ENCODE measurements at places on chromosomes 1 and 21.
A peak's percentile ranks its signal among the peaks of the same experiment; 100 is the strongest.

GRCh38 chr1:117932576-117932975 lies 3.0 kb downstream of the WDR3 start:
- no peak for DNase-seq

- DNase-seq, result no peak
These were observed 640.4 kb downstream of the USP25 start for GRCh38 chr21:16370186-16370585.

DNA sequence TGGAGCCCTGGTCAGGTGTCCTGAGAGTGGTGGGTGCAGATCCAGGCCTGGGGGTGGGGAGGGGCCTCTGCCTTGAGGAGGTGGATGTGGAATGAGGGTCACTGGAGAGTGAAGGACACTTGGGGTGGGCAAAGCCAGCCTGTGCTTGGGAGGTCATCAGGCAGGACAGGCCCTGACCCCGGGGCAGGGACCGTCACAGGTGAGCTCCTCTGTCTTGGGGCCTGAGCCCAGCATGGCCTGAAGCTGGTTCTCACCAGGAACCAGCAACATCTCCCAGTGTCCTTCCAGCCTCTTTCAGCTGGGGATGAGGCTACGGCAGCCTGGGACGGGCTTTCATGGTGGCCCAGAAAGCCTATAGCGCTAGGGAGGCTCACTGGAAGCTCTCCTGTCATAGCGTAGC lies 831 bp upstream of the KRTAP10-2 start:
- DNase-seq, result no peak

DNA sequence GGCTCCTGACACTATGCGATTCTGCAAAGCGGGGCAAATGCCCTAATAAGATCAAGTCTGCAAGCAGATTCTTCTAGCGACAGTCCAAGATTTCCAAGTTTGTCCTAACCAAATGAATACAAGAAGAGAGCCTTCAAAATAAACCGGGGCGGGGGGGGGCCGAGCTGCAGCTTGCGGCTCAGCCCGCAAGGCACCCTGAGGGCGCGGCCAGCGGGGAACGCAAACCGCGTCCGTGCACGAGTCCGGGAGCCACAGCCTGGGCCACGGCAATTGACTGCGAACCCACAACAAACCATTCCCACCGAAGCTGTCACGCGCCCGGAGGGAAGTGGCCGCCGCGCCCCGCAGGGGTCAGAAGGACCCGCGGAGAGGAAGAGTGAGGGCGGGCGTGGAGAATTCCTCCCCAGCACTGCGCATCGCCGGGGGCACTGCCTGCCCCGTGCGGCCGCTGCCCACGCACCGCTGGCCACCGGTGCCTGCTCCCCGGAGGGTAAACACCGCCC lies 687 bp downstream of the TGFBR3 start:
- DNase-seq, result peak; percentile 49

GRCh38 chr1:34763142-34763781 lies 3.7 kb downstream of the GJB4 start:
- DNase-seq, result no peak

GRCh38 chr1:29711582-29712283 lies 475.4 kb downstream of the PTPRU start:
- no peak for DNase-seq

- no peak for DNase-seq
These were observed 9.7 kb downstream of the S100A6 start for GRCh38 chr1:153526132-153526543.

GRCh38 chr21:45979651-45980050 lies 1.9 kb upstream of the COL6A1 start:
- no peak for DNase-seq

DNA sequence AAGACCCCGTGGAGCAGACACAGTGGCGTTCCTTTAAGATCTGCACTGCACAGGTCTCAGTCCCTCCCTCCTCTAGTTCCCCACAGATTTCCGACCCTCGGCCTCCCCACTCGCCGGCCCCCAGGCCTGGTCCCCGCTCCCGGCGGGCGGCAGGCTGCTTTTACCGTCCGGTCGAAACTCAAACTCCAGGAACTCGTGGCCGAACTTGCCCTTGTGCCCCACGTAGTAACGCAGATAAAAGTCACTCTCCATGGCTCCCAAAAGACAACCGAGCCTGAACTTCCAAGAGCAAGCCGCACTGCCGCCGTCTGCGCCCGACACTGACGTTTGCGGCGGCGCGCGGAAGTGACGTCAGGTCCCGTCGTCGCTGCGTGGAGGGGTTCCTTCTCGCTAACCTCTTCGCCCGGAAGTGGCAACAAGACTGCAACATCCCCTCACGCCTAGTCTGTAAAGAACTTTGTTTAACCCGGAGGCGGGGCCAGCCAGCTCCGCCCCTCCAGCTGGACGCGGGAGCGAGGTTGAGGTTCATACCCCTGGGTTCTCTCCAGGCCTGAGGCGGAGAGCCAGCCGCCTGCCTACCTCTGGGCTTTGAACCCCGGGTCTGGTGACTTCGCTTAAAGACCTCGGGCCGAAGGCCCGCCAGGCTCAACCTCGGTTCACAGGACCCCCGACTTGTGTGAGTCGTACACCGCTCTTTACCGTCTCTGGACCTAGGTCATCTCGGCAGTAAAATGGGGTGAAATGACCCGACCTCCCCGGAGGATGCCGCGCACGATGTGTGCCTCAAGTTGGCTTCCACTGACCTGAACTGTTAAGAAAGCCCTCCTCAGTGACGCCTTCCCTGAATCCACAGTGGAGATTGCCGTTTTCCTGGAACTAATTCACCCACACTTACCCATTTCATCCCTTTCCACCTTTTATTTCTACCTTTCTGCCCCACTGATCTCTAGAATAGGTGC lies at the start of gene MAGOH:
Gene MAGOH (minus strand): TSS at position 322 of the 959 bp plus-strand sequence. CDS start 70 bp downstream, at position 252.
- peak; percentile 94 for DNase-seq

DNA sequence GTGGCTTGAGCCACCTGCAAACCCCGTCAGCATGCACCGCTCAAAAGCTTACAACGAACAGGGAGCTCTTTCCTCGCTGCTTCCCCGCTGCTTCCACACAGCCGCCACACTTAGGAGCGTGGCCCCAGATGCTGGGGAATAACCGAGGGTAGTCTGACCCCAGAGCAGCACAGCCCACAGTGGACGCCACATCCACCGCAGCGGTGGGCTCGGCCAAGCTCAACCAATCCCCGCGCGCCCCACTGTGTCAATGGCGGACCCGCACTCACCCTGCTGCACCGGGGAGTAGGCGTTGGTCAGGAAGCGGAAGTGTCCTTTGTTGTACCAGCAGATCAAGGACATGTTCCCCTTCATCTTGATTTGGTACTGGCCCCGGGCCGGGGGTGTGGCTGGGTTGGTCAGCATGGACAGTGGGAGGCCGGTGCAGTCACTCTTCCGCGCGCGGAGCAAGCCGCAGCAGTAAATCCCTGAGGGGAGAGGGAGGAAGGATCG lies 93.5 kb downstream of the PGBD5 start:
- DNase-seq, result no peak

GRCh38 chr1:218679988-218680748 lies 335.0 kb downstream of the TGFB2 start:
- no peak for DNase-seq

- DNase-seq, result no peak
These were observed 5.6 kb downstream of the MFN2 start for GRCh38 chr1:11985851-11986250.

GRCh38 chr1:229991104-229991513 lies 75.9 kb upstream of the GALNT2 start:
- DNase-seq, result no peak

DNA sequence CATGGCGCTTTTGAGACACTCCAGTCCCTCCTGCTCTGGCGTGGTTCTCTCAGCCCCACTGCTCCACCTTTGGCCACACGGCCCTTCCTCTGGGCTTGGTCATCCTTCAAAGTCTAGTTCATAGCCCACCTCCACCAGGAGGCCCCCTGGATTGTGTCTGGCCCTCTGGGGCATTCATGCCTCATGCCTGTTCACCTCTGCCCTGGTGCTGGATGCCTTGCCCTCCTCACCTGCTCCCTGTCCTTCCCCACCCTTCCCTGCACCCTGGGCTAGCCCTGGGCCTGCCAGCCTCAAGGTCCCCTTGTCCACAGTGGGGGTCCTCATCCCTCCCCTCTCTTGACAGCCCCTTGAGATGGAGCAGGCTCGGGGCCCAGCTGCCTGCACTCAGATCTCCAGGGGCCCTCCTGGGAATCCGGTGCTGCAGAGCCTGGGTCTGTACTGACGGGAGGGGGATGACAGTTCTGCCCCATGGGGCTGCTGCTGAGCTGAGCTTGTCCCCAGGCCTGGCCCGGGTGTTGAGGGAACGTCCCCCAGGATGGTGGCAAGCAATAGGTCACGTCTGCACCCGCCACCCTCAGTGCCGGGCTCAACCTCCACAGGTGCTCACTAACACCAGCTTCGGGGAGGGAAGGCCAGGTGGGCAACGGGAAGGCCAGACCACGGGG lies 18.4 kb downstream of the PRXL2B start:
- DNase-seq, result no peak

GRCh38 chr1:2348346-2349325 lies 42.7 kb downstream of the MORN1 start:
- no peak for DNase-seq

DNA sequence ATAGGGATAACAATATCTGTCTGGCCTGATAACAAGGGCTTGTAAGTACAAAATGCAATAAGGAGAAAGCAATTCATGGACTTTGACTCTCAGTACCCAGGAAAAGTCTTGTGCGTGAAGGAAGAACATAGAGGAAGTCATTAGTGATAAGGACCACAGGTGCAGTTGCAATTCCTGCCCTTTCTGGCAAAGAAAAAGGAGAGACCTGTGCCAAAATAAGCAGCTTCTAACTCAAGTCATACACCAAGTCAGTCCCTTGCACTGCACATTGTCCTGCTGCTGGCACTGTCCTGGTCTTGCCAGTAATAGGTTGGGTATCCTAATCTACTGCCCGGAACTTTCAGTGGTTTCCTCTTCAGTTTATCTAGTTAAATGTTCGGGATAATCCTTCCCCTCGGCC lies 14.8 kb upstream of the SOD1 start:
- no peak for DNase-seq

DNA sequence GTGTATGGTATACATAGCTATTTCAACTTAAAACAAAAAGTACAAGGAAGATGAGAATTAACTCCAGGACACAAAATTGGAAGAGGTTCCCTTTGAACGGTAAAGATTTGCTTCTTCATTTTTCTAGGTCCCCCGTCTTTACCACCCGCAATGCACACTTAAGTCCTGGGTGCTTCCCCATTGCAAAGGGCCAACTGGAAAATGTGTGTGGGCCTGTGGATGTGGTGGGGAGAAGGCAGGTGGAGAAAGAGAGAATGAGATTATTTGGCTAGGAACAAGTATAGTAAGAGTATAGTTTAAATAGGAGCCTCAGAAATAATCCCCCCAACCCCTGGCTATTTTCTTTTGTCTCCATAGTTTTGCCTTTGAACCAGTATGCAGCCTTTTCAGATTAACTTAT lies 115.4 kb downstream of the HLX start:
- DNase-seq, result no peak

- DNase-seq, result no peak
These were observed 711.6 kb upstream of the ADAMTS5 start for GRCh38 chr21:27678511-27678910.

DNA sequence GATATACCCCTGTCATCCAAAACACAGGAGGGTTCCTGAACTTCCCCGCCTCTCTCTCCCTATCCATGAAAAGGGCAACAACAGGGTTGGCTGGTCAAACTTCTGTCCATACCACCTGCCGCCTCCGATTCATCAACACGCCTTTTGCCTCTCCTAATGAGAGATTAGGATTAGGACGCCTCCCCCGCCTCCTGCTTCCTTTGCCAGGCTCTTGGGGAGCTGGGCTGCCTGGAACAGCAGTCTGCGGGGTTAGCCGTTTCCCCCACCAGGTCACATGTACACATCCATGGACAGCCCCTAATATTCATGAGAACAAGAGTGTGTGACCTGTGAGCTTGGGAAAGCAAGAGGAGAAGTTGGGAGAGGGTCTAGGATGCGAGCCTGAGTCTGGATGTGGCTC lies 2.3 kb upstream of the OPTC start:
- DNase-seq, result no peak

DNA sequence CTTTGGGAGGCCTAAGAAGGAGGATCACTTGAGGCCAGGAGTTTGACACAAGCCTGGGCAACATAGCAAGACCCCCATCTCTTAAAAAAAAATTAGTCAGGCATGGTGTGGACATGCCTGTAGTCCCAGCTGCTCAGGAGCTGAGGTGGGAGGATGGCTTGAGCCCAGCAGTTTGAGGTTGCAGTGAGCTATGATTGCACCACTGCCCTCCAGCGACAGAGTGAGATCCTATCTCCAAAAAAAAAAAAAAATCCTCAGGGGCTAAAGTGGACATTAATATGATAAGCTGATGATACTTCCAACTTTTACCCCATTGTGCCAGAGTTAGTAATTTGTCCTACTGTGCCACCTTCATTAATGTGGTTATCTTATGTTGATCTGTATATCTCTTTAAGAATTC lies 327.8 kb upstream of the FMN2 start:
- DNase-seq, result no peak

- no peak for DNase-seq
These were observed 38.8 kb upstream of the FAM3B start for GRCh38 chr21:41277846-41278245.

GRCh38 chr21:32370998-32371766 lies 21.6 kb downstream of the URB1 start:
- no peak for DNase-seq

GRCh38 chr1:97304366-97304765 lies 582.8 kb downstream of the PTBP2 start:
- no peak for DNase-seq

GRCh38 chr1:21820597-21821232 lies 8.7 kb downstream of the LDLRAD2 start:
- no peak for DNase-seq

- no peak for DNase-seq
These were observed 28.9 kb upstream of the DEPDC1 start for GRCh38 chr1:68525781-68526180.

DNA sequence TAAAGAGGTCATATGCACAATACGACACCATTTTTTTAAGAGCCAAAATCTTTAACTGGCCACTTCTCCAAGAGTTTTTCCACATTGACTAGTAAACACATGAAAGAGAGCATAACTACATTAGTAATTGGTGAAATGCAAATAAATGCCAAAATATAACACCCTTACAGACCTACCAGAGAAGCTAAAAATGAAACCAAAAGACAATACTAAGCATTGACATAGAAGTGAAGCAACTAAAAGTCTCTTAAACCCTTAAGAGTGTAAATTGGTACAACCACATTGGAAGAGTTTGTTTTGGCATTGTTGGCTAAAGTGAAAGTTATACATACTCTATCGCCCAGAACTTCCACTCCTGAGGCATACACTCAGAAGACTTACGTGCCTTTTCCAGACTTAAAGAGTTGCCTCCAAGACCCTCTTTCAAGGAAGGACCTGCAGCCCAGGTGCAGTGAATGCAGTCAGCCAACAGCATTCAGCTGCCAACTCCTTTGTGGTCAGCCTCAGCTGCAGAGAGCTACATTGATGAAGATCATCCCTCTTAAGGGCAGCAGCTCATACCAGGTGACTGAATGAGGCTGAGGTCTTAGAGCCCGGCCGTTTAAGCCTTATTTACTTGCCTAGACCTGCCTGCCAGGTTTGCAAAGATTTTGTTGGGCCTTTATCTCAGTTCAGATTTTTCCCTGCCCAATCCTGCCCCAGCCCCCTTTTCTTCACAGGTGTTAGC lies 839.1 kb upstream of the ADGRL2 start:
- DNase-seq, result no peak

GRCh38 chr1:174068000-174068399 lies 45.8 kb upstream of the RC3H1 start:
- DNase-seq, result peak; percentile 11

Data from CD4-positive, alpha-beta T cell treated with Interleukin-17A for 4 hours (primary cell).